ENCODE measurements at places on chromosomes 16 and 17.

- DNase-seq = peak; percentile 46
Observed at GRCh38 chr16:27378871-27379481, 23.0 kb upstream of the IL21R start.

GRCh38 chr17:62720126-62720850 lies 87.8 kb downstream of the MARCHF10 start:
- DNase-seq = no peak

GRCh38 chr16:27816561-27816960 lies 247.0 kb downstream of the GSG1L start:
- DNase-seq = no peak

DNA sequence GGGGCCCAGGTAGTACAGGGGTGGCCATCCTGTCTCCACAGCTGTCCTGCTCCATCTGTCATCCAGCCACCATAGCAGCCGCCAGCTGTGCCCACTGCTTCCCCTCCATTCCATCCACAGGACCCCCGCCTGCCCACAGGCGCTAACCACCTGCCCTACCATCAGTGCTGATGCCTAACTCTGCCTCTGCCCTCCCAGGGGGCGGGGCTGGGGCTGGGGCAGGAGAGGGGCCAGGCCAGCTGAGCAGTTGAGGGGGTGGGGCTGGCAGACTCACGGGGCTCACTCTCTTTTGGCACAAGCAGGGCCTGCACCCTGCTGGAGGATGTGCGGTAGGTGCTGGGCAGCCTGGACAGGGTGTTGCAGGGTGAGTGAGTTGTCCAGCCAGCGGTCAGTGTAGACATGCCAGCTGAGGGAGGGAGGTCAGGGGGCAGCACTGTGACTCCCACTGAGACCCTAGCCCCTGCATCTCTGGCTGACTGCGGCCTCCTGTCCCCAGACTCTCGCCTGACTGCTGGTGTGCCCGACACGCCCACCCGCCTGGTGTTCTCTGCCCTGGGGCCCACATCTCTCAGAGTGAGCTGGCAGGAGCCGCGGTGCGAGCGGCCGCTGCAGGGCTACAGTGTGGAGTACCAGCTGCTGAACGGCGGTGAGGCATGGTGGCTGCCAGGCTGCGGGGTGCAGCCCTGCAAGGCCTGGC lies 9.6 kb downstream of the GALK1 start:
- no peak for DNase-seq

DNA sequence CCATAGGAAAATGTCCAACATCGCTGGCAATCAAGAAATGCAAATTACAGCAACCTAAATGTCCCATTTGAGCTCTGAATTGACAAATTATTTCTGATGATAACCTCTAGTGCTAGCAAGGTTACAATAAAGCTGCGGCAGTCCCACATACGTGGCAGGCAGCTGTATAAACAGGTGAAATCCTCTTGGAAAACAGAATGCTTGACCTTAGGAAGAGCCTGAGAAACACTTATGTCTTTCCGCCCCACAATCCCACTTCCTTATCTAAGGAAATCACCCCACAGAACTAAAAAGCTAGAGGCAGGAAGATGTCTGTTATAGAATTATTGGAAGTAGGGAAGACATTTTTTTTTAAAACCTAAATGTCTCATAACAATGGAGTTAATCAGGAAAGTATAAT lies 154.3 kb downstream of the KATNIP start:
- no peak for DNase-seq

- no peak for DNase-seq
Observed at GRCh38 chr16:27767971-27768591, 218.1 kb downstream of the KATNIP start.

GRCh38 chr16:19147627-19148026 lies 20.4 kb upstream of the SYT17 start:
- no peak for DNase-seq

DNA sequence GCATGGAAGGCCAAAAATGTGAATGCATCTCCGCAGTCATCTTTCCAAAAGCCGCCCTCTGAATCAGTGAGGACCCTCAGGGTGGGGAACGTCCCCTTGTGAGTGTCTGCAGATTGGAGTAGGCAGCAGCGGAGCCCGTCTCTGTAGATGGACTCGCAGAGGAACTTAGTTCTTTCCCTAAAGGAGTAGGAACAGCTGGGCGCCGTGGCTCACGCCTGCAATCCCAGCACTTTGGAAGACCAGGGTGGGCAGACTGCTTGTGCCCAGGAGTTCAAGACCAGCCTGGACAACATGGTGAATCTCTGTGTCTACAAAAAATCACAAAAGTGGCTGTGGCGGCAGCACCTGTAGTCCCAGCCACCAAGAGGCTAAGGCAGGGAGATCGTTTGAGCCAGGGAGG lies 53.7 kb downstream of the WDR45B start:
- DNase-seq = no peak
